ENCODE measurements at places on chromosomes 12 and 14.

DNA sequence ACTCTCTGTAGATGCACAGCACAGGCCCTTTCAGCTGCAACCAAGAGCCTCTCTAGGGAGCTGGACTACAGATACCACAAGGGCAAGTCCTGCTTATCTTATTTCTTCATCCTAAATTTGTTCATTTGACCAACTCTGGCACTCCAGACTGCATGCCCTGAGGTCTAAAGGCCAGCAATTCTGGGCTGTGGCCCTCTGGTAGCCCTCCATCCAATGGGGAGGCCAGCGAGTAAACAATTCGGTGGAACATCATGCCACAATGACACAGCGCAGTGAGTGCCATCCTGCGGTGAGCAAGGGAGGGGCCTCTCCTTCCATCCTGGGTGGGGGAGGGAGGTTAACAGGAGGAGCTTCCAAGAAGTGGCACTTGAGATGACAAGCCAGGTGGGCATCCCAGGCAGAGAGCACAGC, 652 bp upstream of the SELPLG start:
- DNase-seq, result peak; percentile 57

- no peak for DNase-seq
These were observed 310.8 kb downstream of the FUT8 start for GRCh38 chr14:65723348-65723747.

GRCh38 chr12:85260896-85261295, 19.1 kb upstream of the ALX1 start:
- no peak for DNase-seq

- DNase-seq, result no peak
These were observed 35.1 kb downstream of the SPX start for GRCh38 chr12:21561158-21561557.

- no peak for DNase-seq
These were observed 1423.6 kb downstream of the AACS start for GRCh38 chr12:126488806-126489205.

- DNase-seq, result no peak
These were observed 838.5 kb upstream of the TMEM132C start for GRCh38 chr12:127428420-127428819.

DNA sequence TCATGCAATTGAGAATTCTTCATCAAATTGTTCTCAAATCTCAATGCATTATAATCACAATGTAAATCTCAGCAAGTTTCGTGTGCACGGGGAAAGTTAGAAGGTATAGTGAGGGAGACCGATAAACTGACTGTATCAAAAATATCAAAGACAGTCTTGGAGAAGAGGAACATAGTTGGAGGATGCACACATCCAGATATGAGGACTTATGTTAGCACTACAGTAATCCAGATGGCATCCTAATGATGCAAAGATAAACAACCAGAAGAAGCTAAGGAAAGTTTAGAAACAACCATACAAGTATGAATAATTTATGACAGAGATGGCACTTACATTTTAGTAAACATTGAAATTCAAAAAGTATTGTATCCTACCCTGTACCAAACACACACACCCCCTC, 760.1 kb downstream of the RPS29 start:
- DNase-seq, result no peak

DNA sequence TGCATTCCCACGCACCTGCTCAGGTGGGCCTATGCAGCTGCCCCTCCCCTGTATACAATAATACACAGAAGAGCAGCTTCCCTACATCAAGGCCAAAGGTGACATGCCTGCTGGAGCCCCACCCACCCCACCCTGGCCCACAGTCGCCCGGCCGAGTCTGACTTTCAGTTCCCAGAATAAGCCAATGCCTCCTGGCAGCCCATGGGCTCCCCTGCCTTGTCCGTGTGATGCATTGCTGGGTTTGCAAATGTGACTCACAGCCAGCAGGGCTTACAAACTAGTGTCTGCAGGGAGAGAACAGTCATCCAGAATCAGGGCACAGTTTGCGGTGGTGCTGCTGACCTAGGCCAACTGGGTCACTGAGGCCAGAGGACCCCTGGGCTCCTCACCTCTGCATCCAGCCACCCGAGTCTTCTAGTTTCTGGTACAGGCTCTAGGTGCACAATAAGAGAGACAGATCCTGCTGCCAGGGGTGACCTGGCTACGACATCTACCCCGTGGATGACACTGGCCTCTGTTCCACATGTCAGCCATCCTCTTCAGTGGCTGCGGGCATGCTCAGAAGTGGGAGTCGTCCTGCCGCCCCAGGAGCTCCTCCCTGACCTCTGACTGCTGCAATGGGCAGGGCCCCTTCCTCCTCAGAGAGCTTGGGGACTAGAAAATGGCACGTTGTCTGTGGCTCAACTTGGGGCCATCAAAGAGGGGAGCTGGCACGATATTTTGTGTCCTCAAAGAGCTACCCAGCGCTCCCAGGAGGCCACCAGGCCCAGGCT, 84.5 kb downstream of the CHGA start:
- peak; percentile 70 for DNase-seq

DNA sequence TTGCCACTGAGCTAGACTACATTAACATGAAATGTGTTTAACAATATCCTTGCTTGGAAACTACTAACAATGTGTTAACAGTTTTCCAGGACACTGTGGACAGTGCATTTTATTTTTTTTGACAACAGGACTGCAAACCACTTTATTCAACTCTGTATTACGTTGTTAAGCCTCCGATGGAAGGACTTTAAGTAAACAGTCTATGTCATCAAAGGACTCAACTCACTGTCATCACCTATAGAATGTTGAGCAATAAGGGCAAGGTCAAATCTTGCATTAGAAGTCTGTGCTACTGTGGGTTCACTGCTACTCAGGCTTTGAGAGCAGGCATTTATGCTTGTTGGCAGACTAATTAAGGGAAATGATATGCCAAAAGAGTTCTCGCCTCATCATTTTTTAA, 483.7 kb downstream of the FLRT2 start:
- DNase-seq, result no peak

DNA sequence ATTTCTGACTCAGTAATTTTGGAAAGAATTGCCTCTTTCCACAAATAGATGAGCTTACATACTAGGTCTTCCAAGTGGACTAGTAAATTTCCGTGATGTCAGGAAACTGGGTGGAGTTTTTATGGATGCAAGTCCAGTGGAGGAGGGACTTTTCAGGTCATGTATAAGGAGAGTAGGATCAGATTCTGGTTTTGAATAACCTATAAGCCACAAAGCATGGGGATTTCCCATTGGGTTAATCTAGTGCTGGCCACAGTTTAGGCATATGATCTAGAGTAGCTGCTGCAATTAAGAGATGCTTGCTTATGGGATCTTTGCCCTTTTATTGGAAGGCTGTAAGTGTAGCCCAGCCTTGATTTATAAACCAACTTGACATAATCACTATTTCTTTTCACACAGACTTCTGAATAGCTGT, 33.8 kb downstream of the STK38L start:
- peak; percentile 91 for DNase-seq

- no peak for DNase-seq
These were observed 27.7 kb upstream of the PEX5 start for GRCh38 chr12:7161811-7162210.

GRCh38 chr14:78836777-78837176, 666.6 kb downstream of the NRXN3 start:
- DNase-seq, result peak; percentile 63

DNA sequence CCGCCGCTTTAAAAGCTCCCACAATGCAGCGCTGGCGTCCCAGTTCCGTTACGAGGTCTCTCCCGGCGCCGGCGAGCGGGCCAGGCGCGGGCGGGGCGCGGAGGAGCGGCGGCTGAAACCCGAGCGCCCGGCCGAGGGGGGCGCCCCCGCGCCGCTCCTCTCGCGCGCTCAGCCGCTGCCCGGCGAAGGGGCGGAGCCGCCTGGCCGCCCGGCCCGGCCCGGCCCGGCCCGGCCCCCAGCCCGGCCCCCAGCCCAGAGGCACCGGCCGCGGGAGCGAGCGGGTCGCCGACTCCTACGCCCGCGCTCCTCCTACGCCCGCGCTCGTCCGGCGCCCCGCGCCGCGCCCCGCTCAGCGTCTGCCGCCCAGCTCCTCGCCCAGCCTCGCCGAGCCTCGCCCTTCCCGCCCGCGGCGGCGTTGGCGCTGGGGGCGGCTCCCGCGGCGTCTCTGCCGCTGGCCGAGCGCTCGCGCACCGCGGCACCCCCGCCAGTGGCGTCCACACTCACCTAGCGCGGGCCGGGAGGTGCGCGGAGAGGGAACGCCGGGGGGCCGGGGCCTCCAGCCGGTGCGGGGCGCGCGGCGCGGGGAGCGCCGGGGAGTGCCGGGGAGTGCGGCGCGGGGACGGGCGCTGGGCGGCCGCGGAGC, at the start of gene RASSF8:
Gene RASSF8 (plus strand): TSS at position 255 of the 643 bp plus-strand sequence. CDS start 96,662 bp downstream, outside the sequence.
- DNase-seq, result peak; percentile 90

GRCh38 chr14:104555430-104556255, 23.9 kb upstream of the C14orf180 start:
- DNase-seq, result no peak

DNA sequence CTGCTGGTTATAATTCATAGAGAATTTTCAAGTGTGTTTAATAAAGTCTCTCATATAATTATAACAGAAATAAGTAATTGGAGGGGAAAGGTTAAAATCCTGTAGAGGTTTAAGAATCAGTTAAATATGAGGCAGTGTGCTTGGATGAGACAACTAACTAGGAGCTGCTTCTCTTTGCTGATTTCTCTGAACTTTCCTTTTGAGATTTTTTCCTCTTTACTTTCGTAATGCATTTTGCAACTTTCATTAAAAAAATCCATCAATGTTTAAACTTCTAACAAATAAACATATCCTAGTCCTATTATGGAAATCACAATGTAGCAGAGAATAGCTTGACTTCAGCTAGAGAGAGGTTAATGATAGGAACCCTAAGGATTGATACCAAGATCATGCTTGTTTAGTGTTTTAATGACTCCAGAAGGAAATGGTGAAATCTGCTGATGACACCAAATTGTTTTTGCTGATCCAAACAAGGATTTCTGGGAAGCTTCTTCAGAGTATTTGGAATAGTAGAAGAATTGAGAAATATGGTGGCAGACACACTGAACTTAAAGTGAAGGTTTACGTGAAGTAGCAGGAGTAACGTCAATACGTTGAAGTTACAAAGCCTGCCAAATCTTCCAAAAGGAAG, 122.6 kb downstream of the RAD51B start:
- no peak for DNase-seq

- DNase-seq, result no peak
These were observed 33.4 kb upstream of the ANO6 start for GRCh38 chr12:45182511-45182910.

DNA sequence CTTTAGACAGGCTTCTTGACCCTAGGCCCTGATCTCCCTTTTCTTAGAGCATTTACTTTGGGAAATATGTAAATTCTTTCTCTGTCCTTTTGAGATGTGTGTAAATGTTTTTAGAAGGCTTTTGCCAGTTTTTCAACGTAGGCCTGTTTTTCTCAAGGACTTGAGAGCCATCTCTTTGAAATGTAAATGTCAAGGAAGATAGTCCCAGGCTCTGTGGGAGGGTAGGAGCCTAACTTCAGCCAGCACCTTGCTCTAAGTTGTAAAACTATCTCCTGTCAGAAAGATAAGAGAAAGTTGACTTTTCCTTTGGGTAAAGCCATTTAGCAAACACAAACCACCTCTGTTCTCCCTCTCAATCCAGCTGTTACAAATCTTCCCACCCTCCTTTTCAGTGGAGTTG, 219.8 kb downstream of the RPS29 start:
- DNase-seq, result no peak

DNA sequence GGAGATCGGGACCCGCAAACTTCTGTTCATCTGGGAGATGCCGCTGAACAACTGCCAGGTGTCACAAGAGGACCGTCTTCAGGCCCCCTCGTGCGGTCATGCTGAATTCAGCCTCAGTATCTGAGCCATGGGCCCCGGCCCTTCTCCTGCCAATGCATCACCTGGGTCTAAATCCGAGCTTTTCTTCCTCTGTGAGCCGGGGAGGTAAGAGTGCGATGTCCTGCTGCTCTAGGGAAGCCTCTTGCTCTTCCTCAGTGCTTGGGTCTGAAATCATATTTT, 155.8 kb upstream of the FKBP4 start:
- DNase-seq, result no peak

DNA sequence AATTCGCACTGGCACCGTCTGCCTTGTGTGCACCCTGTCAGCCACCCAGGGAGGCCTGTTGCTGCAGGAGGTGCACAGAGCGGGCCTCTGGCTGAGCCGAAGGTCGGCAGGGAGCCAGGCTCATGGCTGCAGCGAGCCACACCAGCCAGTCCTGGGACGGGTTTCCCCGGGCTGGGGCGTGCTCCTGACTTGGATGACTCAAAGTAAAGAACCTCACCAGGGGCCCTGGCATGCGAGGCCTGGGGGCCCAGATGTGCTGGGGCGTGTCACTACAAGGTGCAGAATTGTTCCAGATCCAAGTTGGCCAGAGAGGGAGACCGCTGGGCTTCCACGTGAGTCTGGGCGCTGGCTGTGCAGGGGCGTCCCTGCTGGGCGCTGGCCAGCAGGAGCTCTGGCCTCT, 34.5 kb downstream of the FBRSL1 start:
- no peak for DNase-seq

- DNase-seq, result peak; percentile 16
These were observed 11.5 kb downstream of the FICD start for GRCh38 chr12:108526482-108527165.

GRCh38 chr12:8822298-8822697, at the start of gene A2ML1:
TSS of gene A2ML1 (plus strand) at chr12:8822621. CDS start at chr12:8822652, 31 bp downstream.
- no peak for DNase-seq

GRCh38 chr14:25803386-25804018, 753.6 kb upstream of the STXBP6 start:
- DNase-seq, result no peak

DNA sequence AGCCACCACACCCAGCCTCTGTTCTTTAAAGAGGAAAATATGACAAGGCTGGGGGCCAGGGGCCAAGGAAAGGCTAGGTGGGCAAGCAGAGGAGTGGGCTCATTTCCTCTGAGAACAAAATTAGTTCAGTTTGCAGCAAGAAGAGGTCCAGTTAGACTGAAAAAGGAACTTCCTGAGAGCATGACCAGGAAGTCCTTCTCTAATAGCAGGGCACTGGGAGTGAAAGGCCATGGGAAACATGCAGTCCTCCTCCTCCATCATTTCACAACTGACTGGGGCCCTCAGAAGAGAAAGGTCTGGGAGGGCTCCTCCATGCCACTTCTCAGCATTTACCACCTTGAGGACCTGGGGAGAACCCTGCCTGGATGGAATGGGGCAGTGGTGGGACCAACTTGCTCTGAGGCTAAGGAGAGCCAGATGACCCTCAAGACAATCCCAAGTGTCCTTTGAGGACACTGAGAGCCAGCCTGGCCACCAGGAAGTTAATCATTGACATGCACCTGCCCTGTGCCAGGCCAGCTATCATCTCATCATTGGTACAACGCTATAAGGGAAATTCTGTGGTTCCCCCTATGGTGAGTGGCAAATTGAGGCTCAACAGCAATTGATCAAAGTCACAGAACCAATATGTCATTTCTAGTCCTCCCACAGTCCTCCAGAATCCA, 2.0 kb downstream of the AQP2 start:
- DNase-seq, result no peak

GRCh38 chr12:107845226-107845979, 70.9 kb downstream of the ASCL4 start:
- no peak for DNase-seq
